ENCODE measurements at places on chromosomes 11 and 22. TPM values are rescaled to one million over a fixed set of nuclear protein-coding genes. Genes with fewer than 3 reads are reported as not detected.

STT3A gene
- total RNA-seq, result 279 TPM

CRYBA4 gene
- not detected for total RNA-seq

FIBP gene
- total RNA-seq, result 136 TPM

WNT11 gene
- total RNA-seq, result not detected

KCNK4 gene
- not detected for total RNA-seq

ZNF280B gene
- total RNA-seq, result 1.6 TPM

YPEL4 gene
- 0.29 TPM for total RNA-seq

CCDC157 gene
- 4.2 TPM for total RNA-seq

HEPHL1 gene
- under 0.01 TPM for total RNA-seq

OR4C46 gene
- total RNA-seq, result not detected

C22orf31 gene
- not detected for total RNA-seq

IRF7 gene
- 11.2 TPM for total RNA-seq

MAP6 gene
- under 0.01 TPM for total RNA-seq

CRYBB3 gene
- not detected for total RNA-seq

KRTAP5-9 gene
- not detected for total RNA-seq

NXPE4 gene
- total RNA-seq, result not detected

KCNE3 gene
- total RNA-seq, result 0.33 TPM

TRIM48 gene
- total RNA-seq, result not detected

DMC1 gene
- total RNA-seq, result 0.96 TPM

HIRA gene
- total RNA-seq, result 19.3 TPM

GDPD4 gene
- total RNA-seq, result not detected

ZP1 gene
- not detected for total RNA-seq

PHOX2A gene
- not detected for total RNA-seq

TPH1 gene
- 0.10 TPM for total RNA-seq

PNPLA3 gene
- total RNA-seq, result 0.98 TPM

BACE1 gene
- 16.5 TPM for total RNA-seq

LRRC74B gene
- total RNA-seq, result not detected

RAG1 gene
- total RNA-seq, result 1.9 TPM

SCN3B gene
- 1.7 TPM for total RNA-seq

CD248 gene
- 0.19 TPM for total RNA-seq

SMTNL1 gene
- not detected for total RNA-seq

Data from vein endothelial cell (primary cell).